Tibial nerve (tissue), 4 donors: ENCODE measurements at places on chromosomes 12 and 14. TPM values are rescaled to one million over a fixed set of nuclear protein-coding genes. Genes with fewer than 3 reads are reported as not detected.

GRCh38 chr14:93759719-93760307 lies 28.5 kb downstream of the PRIMA1 start:
- no peak for DNase-seq

RNU4-1 gene
- under 0.01 TPM for total RNA-seq

- no peak for DNase-seq
Observed at GRCh38 chr12:11162502-11162901, 8.5 kb upstream of the SMIM10L1 start.

- DNase-seq = no peak
Observed at GRCh38 chr14:90263748-90264449, 7.5 kb downstream of the PSMC1 start.

COX8C gene
- not detected for total RNA-seq

E2F7 gene
- 0.39 TPM for total RNA-seq

- no peak for DNase-seq
Observed at GRCh38 chr14:93549595-93549994, 118.9 kb downstream of the UNC79 start.

GRCh38 chr12:109963743-109964429 lies 32.3 kb downstream of the GIT2 start:
- no peak for DNase-seq

- no peak for DNase-seq
Observed at GRCh38 chr14:63277591-63278183, 41.0 kb downstream of the GPHB5 start.
